Mesothelial cell of epicardium (in vitro differentiated cells): ENCODE measurements at places on chromosomes 11 and 22. TPM values are rescaled to one million over a fixed set of nuclear protein-coding genes. Genes with fewer than 3 reads are reported as not detected.

DNA sequence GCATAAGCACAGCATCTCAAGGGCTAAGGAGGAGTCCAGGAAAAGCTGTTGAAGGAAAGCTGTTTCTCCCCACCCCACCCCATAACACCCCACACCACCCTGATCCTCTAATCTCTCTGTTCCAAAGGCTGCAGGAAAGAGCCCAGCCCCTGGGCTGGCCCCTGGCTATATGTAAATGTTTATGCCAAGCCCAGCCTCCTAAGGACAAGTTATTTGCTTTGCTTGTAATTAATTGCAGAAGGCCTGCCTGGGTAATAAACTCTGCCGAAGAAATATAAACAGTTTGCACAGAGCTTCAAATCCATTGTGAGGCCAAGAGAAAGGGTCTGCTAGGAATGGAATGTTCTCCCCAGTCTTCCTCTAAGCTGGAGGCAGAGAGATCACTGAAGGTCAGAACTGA lies 21.2 kb downstream of the ARRB1 start:
- H3K4me1 ChIP-seq = peaks cover 40% of the 10 kb centered on the region
- H3K27ac ChIP-seq = peak overlapping the region; percentile 49
- no peak overlapping the region for H3K4me3 ChIP-seq
- DNase-seq = no peak
- H3K27me3 ChIP-seq = no peaks in the 10 kb centered on the region

- H3K27ac ChIP-seq = no peak overlapping the region
- no peak overlapping the region for H3K4me3 ChIP-seq
- H3K4me1 ChIP-seq = peaks cover 43% of the 10 kb centered on the region
- no peak for DNase-seq
- no peaks in the 10 kb centered on the region for H3K27me3 ChIP-seq
- no peaks in the 10 kb centered on the region for H3K36me3 ChIP-seq
These were observed 4.0 kb downstream of the STIM1 start for GRCh38 chr11:3859373-3859881.

- H3K27ac ChIP-seq = no peak overlapping the region
- no peaks in the 10 kb centered on the region for H3K27me3 ChIP-seq
- peaks cover 8% of the 10 kb centered on the region for H3K4me1 ChIP-seq
- DNase-seq = peak; percentile 20
These were observed 889 bp downstream of the NUDT8 start for GRCh38 chr11:67628710-67629385.

- no peaks in the 10 kb centered on the region for H3K27me3 ChIP-seq
- no peak overlapping the region for H3K27ac ChIP-seq
- H3K36me3 ChIP-seq = peaks cover 2% of the 10 kb centered on the region
- H3K4me1 ChIP-seq = no peaks in the 10 kb centered on the region
- H3K4me3 ChIP-seq = no peak overlapping the region
- DNase-seq = no peak
These were observed 579.4 kb downstream of the JRKL start for GRCh38 chr11:96969251-96969650.

Gene SERPIND1
- total RNA-seq = not detected in 3 replicates

GRCh38 chr22:30926706-30927105 lies 41.9 kb downstream of the MORC2 start:
- H3K4me1 ChIP-seq = no peaks in the 10 kb centered on the region
- H3K4me3 ChIP-seq = no peak overlapping the region
- no peak for DNase-seq
- H3K27ac ChIP-seq = no peak overlapping the region
- H3K27me3 ChIP-seq = no peaks in the 10 kb centered on the region

DNA sequence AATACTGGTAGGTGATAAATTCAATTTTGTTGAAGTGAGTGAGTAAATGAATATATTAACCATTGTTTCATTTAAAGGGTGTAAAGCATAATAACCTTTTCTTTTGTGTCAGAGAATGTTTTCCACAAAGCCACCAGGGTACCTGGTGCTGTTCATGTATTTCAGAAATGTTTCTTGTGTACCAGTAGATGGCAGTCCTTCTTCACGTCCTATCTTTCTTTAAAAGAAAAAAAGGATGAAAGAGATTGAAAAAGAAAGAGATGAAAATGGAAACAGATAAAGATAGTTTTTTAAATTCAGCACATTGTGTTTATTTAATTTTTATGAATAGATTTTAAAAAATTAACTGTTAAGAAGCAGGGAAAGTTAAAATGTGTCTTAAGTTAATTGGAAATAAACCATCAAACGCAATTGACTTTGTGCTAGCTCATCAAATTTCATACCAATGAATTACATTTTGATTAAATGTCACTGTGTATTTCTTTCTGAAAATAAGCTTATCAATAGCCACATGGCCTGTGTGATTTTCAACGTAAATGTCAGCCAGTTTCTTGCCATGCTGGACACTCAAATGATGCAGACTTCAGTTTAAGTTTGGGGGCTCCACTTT lies 65.5 kb upstream of the CHORDC1 start:
- H3K36me3 ChIP-seq = no peaks in the 10 kb centered on the region
- H3K27me3 ChIP-seq = no peaks in the 10 kb centered on the region
- no peak for DNase-seq
- H3K4me1 ChIP-seq = peaks cover 3% of the 10 kb centered on the region
- no peak overlapping the region for H3K4me3 ChIP-seq
- H3K27ac ChIP-seq = no peak overlapping the region

Gene AQP11
- total RNA-seq = 1.8 to 1.9 TPM (median 1.9 TPM) in 3 replicates

DNA sequence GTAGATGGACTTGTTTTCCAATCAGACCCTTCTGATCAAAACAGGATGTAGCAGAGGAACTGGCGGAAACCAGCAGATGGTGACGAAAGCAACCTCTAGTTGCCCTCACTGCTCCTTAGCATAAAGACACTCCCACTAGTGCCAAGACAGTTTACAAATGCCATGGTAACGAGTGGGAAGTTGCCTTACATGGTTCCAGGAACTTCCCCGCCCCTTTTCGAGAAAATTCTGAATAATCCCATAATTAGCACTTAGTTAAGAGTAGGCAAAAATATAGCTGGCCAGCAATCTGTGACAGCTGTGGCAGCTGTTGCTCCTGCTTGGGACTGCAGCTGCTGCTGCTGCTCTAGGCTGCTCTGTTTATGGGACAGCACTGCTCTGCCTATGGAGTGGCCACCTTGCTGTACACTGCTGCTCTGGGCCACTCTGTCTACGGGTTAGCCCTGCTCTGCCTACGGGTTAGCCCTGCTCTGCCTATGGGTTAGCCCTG lies 33.4 kb upstream of the SORL1 start:
- DNase-seq = no peak
- no peaks in the 10 kb centered on the region for H3K27me3 ChIP-seq
- no peaks in the 10 kb centered on the region for H3K36me3 ChIP-seq
- no peak overlapping the region for H3K27ac ChIP-seq
- peaks cover 6% of the 10 kb centered on the region for H3K4me1 ChIP-seq

Gene CLTCL1
- 4.4 to 5.9 TPM (median 4.7 TPM) in 3 replicates for total RNA-seq

- DNase-seq = no peak
- H3K4me3 ChIP-seq = no peak overlapping the region
- no peak overlapping the region for H3K27ac ChIP-seq
- H3K36me3 ChIP-seq = peaks cover 13% of the 10 kb centered on the region
These were observed 61.5 kb upstream of the SLC25A18 start for GRCh38 chr22:17501679-17502285.

DNA sequence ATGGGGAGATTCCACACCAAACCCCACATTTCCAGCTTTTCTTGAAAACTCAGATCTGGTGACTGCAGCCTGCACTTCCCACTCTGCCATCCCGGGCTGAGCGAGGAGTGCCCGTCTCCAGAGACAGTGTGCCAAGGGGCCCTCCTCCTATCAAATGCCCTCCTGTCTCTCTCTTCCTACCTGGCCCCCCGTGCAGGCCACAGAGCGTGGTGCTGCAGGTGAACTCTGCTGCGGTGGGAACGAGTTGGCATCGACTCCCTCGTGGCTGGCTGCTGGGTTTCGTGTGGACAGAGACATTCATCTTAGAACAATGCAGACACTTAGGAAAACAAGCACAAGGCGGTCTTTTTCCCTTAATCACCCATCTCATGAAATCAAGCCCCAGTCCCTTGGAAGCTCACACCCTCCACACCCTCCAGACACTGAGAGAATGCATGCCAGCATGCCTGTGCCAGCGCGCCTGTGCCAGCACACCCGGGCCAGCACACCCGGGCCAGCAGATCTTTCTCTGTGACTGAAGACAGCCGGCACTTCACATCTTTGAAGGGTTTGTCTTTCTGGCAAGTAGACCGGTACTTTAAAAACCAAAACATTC lies 65.0 kb downstream of the PARVB start:
- H3K4me3 ChIP-seq = no peak overlapping the region
- peaks cover 10% of the 10 kb centered on the region for H3K4me1 ChIP-seq
- no peaks in the 10 kb centered on the region for H3K27me3 ChIP-seq
- no peak for DNase-seq
- H3K36me3 ChIP-seq = peaks cover 2% of the 10 kb centered on the region
